RPMI7951 (cell line): ENCODE measurements at places on chromosomes 12 and 14. TPM values are rescaled to one million over a fixed set of nuclear protein-coding genes. Genes with fewer than 3 reads are reported as not detected.

The KLRC2 gene
- total RNA-seq: 10.5 and 17.4 TPM in 2 replicates

The INSM2 gene
- not detected in 2 replicates for total RNA-seq

The DBX2 gene
- total RNA-seq: not detected in 2 replicates

The ALDH2 gene
- 0.36 TPM in 1 of 2 replicates, not detected in the other for total RNA-seq

The CD163 gene
- not detected in 2 replicates for total RNA-seq

The C12orf56 gene
- under 0.01 TPM in 1 of 2 replicates, not detected in the other for total RNA-seq

The TROAP gene
- total RNA-seq: 49.3 and 59.5 TPM in 2 replicates

The OR4E2 gene
- total RNA-seq: not detected in 2 replicates

The TNS2 gene
- total RNA-seq: 6.1 and 10.5 TPM in 2 replicates

The HELB gene
- 2.4 and 2.6 TPM in 2 replicates for total RNA-seq

The SLC8A3 gene
- 3.1 and 4.0 TPM in 2 replicates for total RNA-seq

The BCL7A gene
- total RNA-seq: 0.72 and 1.1 TPM in 2 replicates

The INHBE gene
- 0.24 and 0.88 TPM in 2 replicates for total RNA-seq

The GALC gene
- total RNA-seq: 10.8 and 14.8 TPM in 2 replicates

The CCDC38 gene
- not detected in 2 replicates for total RNA-seq

The ASB2 gene
- total RNA-seq: 0.36 and 0.78 TPM in 2 replicates

The PPM1H gene
- 0.10 and 1.1 TPM in 2 replicates for total RNA-seq

The MGST1 gene
- 62.5 and 75.6 TPM in 2 replicates for total RNA-seq

The RSRC2 gene
- total RNA-seq: 43.1 and 49.3 TPM in 2 replicates

The SAMD15 gene
- total RNA-seq: 0.84 and 1.7 TPM in 2 replicates

The MFAP5 gene
- total RNA-seq: 0.68 TPM in 1 of 2 replicates, not detected in the other

The GALNT4 gene
- total RNA-seq: 5.3 and 6.9 TPM in 2 replicates

The ZCRB1 gene
- total RNA-seq: 35.1 and 52.3 TPM in 2 replicates

The LYSET gene
- 10.2 and 15.4 TPM in 2 replicates for total RNA-seq

The SIX4 gene
- total RNA-seq: 4.1 and 4.5 TPM in 2 replicates

The NAV3 gene
- 16.3 and 21.5 TPM in 2 replicates for total RNA-seq

The PHETA1 gene
- 2.3 and 6.8 TPM in 2 replicates for total RNA-seq

The VASH1 gene
- total RNA-seq: 3.9 and 4.4 TPM in 2 replicates

The VRTN gene
- total RNA-seq: not detected in 2 replicates
